ENCODE measurements at places on chromosomes 1 and 21. TPM values are rescaled to one million over a fixed set of nuclear protein-coding genes. Genes with fewer than 3 reads are reported as not detected.

OR2L2 gene
- 0.07 TPM for total RNA-seq

DNA sequence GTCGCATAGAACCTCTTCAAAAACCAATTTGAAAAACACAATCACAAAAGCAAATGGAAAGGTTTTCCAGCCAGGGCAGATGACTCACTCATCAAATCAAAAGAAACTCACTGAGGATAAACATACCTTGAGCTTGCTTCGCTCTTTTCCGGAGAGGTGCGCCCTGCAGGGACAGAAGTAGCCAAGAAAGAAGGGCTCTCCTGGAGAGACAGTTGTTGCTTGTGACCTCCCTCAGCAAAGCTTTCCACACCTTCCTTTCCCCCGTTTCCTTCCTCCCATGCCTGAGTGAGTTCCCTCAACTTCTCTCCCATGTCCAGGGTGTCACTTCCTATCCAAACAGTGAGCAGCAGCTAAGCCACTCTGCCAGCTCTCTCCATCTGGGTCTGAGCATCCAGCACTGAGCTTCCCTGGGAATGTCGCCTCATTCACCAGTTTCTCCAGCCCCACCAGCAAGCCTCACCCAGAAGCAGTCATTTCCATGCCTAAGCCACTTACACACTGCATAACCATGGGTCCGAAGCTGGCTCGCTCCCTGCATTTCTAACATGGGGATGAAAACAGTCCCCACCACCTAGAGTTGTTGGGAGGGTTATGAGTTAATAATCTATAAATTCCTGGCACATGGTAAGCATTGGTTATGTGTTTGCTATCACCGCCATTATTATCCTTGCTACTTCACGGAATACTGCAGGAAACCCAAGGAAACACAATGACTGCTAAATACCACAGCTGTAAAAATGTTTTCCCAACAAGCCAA lies 75.0 kb downstream of the PTPN14 start:
- H3K4me3 ChIP-seq, result no peak overlapping the region
- no peak for DNase-seq
- H3K27me3 ChIP-seq, result peaks cover 25% of the 10 kb centered on the region

- no peaks in the 10 kb centered on the region for H3K36me3 ChIP-seq
- H3K27me3 ChIP-seq, result peaks cover 3% of the 10 kb centered on the region
- H3K27ac ChIP-seq, result no peak overlapping the region
- H3K4me1 ChIP-seq, result no peaks in the 10 kb centered on the region
- no peak overlapping the region for H3K4me3 ChIP-seq
Measured at GRCh38 chr1:197307136-197307535, 39.1 kb downstream of the CRB1 start.

EVA1C gene
- 9.6 TPM for total RNA-seq

DNA sequence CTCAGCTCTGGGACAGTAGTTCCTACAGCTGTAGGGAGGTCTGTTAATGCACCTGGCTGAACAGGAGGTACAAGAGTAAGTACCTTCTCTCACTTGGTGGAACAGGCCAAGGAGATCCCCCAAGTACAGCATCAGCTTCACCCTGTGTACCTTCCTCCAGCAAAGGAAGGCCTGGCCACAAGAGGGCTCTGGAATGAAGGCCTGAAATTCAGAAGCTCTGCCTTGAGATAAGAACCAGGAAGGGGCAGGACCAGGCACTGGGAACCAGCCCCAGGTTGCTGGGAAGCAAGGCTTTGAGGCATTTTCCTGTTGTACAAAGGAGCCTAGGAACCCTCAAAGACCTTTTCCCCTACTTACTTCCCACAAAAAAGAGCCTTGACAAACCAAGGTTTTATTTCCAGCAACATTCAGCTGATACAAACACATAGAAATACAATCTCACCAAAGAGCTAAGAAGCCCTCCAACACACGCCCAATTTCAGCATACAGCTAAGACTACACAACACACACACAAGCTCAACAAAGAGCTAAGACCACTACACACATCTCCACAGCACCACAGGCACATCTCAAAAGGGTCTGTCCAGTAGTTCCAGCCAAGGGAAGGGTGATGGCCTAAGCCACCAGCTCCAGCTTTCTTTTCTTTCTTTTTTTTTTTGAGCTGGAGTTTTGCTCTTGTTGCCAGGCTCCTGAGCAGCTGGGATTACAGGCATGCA lies 23.5 kb downstream of the F11R start:
- peaks cover 22% of the 10 kb centered on the region for H3K4me1 ChIP-seq
- DNase-seq, result peak; percentile 68
- no peak overlapping the region for H3K4me3 ChIP-seq
- peaks cover 8% of the 10 kb centered on the region for H3K36me3 ChIP-seq
- H3K27ac ChIP-seq, result peak overlapping the region; percentile 31

DNA sequence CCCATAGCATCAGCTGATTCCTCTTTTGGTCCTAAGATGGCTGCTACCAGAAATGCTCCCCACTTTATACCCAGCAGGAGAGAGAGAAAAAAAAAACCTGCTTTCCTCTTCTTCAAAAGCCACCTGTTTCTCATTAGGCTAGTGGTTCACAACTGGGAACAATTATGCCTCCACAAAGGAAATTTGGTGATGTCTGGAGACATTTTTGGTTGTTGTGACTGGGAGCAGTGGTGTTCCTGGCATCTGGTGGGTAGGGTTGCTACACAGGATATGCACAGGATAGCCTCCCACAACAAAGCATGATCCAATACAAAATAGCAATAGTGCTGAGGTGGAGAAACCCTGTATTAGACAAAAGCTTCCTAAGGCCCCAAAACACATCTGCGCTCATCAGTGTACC lies 38.5 kb upstream of the SGIP1 start:
- H3K27me3 ChIP-seq, result peaks cover 6% of the 10 kb centered on the region
- H3K27ac ChIP-seq, result no peak overlapping the region
- DNase-seq, result no peak
- no peak overlapping the region for H3K4me3 ChIP-seq

- peaks cover 85% of the 10 kb centered on the region for H3K4me1 ChIP-seq
- H3K27ac ChIP-seq, result peak overlapping the region; percentile 99
- no peaks in the 10 kb centered on the region for H3K27me3 ChIP-seq
- peak overlapping the region; percentile 17 for H3K4me3 ChIP-seq
- H3K36me3 ChIP-seq, result peaks cover 10% of the 10 kb centered on the region
- DNase-seq, result peak; percentile 89
Measured at GRCh38 chr1:26288311-26288941, 8.5 kb downstream of the SH3BGRL3 start.

DNA sequence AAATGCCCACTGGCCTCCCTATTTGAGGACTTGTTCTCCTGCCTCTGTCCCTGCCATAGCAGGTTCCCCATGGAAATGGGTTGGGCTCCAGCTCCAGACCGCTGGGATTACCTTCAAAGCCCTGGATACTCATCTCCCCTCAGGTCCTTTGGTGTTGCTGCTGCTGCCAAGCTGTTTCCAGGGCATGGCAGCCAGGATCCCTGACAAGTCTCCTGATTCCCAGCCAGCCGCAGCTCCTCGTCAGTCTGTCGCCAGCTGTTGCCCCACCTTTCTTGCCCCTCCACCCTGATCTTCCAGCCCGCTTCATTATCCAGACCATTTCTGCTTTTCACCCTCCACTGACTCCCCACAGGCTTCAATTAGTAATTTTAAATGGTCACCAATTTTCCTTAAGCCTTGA lies 68.3 kb upstream of the KCND3 start:
- no peaks in the 10 kb centered on the region for H3K36me3 ChIP-seq
- no peak overlapping the region for H3K27ac ChIP-seq
- H3K4me3 ChIP-seq, result no peak overlapping the region

- H3K4me3 ChIP-seq, result no peak overlapping the region
- no peak overlapping the region for H3K27ac ChIP-seq
- H3K4me1 ChIP-seq, result peaks cover 24% of the 10 kb centered on the region
- peak; percentile 65 for DNase-seq
Measured at GRCh38 chr1:156643778-156644092, 1.8 kb downstream of the BCAN start.

LCA5L gene
- 0.36 TPM for total RNA-seq

- no peaks in the 10 kb centered on the region for H3K27me3 ChIP-seq
- H3K4me1 ChIP-seq, result peaks cover 74% of the 10 kb centered on the region
- no peak overlapping the region for H3K27ac ChIP-seq
- H3K4me3 ChIP-seq, result no peak overlapping the region
- DNase-seq, result no peak
Measured at GRCh38 chr21:25425156-25425555, 182.1 kb downstream of the MRPL39 start.

- peak; percentile 12 for DNase-seq
- no peak overlapping the region for H3K4me3 ChIP-seq
- H3K4me1 ChIP-seq, result peaks cover 22% of the 10 kb centered on the region
- H3K27me3 ChIP-seq, result no peaks in the 10 kb centered on the region
Measured at GRCh38 chr21:42737951-42738590, 84.7 kb downstream of the PDE9A start.

GRCh38 chr1:14602136-14602535 lies 3.7 kb downstream of the KAZN start:
- H3K4me3 ChIP-seq, result no peak overlapping the region
- no peaks in the 10 kb centered on the region for H3K4me1 ChIP-seq
- H3K27ac ChIP-seq, result no peak overlapping the region
- H3K36me3 ChIP-seq, result no peaks in the 10 kb centered on the region
- DNase-seq, result no peak
- H3K27me3 ChIP-seq, result peaks cover 47% of the 10 kb centered on the region

DNA sequence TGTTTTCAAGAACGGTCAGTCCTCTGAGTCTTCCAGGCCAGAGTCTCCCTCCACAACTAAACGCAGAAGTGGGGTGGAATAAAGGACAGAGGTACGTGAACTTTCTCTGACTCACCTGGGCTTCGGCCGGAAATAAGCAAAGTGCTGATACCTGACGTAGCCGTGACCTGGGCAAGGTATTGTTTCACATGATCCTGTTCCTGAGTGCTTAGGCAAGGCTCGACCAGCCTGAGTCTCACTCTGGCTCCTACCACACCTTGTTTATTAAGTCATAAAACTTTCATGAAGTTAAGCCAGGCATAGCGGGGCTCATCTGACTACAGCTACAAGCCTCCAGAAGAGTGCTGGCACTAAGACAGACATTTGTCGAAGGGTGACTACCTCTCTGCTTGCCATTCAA lies 327.5 kb downstream of the SETD4 start:
- H3K4me3 ChIP-seq, result no peak overlapping the region
- H3K27me3 ChIP-seq, result peaks cover 14% of the 10 kb centered on the region
- H3K4me1 ChIP-seq, result no peaks in the 10 kb centered on the region
- no peak overlapping the region for H3K27ac ChIP-seq
- no peaks in the 10 kb centered on the region for H3K36me3 ChIP-seq

SLC25A33 gene
- 6.1 TPM for total RNA-seq

FCER1G gene
- 2.0 TPM for total RNA-seq

DNA sequence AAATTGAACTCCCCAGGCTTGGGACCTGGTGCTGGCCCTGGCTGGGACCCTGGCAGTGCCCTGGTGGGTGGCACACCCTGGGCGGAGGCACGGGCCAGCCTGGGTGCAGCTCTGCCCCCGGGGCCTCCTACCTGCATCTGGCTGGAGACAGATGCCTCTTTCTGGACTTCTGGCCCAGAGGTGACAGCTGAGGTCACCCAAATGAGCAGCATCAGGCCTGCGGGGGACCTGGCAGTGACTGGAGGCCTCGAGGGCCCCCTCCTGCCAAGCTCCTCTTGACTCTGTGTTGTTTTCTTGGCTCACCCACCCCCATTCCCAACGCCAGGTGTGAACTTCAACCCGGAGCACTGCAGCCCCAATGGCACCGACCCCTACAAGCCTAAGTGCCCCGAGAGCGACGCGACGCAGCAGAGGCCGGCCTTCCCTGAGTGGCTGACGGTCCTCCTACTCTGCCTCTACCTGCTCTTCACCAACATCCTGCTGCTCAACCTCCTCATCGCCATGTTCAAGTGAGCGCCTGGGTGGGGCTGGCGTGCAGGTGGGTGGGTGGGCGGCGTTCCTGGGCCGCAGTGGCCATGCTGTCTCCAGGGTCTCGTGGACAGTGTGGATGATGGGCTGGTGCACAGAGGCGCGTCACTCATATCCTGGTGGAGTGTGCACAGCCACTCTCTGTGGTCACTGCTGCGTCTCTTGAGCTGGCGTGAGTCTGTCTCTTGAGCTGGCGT lies 41.6 kb upstream of the LRRC3 start:
- peak; percentile 2 for DNase-seq
- H3K27ac ChIP-seq, result no peak overlapping the region
- no peaks in the 10 kb centered on the region for H3K4me1 ChIP-seq

DNA sequence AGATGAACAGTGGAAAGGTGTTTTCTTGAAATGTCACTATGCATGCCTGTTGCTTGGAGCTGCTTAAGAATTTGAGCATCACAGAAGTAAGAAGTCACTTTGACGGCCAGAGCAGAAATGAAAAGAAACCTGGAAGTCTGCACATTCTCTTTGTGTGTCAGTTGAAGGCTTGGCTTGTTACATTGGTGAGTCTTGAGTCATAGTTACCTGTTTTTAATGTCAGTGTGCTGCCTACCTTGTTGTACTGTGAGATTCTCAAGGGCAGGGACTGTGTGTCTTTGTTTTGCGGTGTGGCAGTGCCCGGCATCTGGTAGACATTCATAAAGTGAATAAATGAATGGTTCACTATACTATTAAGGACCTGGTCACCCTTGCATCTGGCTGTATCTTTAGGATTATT lies 9.9 kb downstream of the OTUD3 start:
- no peak overlapping the region for H3K27ac ChIP-seq
- H3K4me3 ChIP-seq, result no peak overlapping the region
- peaks cover 10% of the 10 kb centered on the region for H3K4me1 ChIP-seq
- peaks cover 27% of the 10 kb centered on the region for H3K36me3 ChIP-seq

NBPF19 gene
- total RNA-seq, result 13.2 TPM

GRCh38 chr1:192954705-192955265 lies 104.4 kb downstream of the UCHL5 start:
- H3K27ac ChIP-seq, result no peak overlapping the region
- H3K36me3 ChIP-seq, result peaks cover 3% of the 10 kb centered on the region
- no peaks in the 10 kb centered on the region for H3K27me3 ChIP-seq
- no peaks in the 10 kb centered on the region for H3K4me1 ChIP-seq
- no peak for DNase-seq

DNA sequence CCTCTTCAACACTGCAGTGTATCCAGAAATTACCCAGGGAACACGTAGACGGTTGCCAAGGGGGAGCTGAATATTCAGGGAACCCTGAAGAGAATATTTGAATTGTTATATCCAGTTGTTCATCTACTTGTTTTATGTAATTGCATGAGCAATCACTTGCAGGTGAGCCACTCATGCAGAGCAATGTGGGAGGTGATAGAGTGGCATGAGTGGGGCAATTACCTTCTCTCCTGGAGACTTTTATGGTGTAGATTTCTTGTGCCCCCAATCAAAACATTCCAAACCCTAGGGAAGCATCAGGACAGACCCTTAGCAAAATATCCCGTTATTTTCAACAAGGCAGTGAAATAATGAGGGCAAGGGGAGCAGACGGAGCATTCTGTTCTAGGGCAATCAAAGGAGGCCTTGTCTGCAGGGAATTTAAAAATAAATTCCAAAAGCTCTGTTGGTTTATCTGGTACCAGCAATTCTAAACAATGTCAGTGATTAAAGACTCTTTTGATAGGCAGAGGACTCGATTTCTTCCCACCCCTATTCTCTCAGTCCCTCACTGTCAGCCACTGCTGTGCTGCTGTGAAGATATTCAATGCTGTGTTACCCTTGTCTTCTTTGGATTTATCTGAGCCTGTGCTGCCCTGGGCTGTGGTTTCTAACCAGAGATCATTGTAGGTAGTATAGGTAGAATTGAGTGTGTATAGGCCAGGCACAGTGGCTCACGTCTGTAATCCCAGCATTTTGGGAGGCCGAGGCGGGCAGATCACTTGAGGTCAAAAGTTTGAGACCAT lies 180.2 kb upstream of the MAP1LC3C start:
- no peaks in the 10 kb centered on the region for H3K27me3 ChIP-seq
- H3K27ac ChIP-seq, result no peak overlapping the region
- H3K36me3 ChIP-seq, result no peaks in the 10 kb centered on the region
- H3K4me1 ChIP-seq, result no peaks in the 10 kb centered on the region
- no peak overlapping the region for H3K4me3 ChIP-seq

Data from activated CD4-positive, alpha-beta memory T cell treated with anti-CD3 and anti-CD28 coated beads for 36 hours (primary cell).